Effector memory CD4-positive, alpha-beta T cell (primary cell): ENCODE measurements at places on chromosomes 7 and 10.

DNA sequence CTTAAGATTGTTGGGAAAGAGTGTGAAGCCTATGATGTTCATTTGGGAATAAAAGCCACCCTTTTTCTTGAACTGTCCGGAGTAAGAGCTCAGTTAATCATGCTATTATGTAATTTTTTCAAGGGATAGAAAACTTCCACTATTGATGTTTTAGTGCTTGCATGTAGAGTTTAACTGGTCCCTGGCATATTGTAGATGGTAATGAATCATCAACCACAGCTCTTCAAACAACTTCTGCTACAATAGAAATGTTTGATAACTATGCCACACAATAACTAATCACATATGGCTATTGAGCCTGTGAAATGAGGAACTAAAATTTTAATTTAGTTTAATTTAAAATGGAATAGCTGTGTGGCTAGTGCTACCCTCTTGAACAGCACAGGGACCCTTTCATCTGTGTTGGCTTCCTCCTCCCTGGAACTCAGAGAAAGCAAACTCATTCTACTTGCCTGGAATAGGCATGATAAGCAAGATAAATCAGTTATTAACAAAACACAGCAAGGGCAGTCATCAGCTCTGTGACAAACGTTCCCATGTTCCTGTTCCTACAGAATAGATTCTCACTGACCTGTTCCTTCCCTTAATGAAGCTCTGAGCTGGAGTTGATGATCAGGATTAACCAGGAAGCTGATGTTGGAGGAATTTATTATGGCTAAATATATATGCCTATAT lies 4.9 kb upstream of the SRI start:
- no peak for DNase-seq

DNA sequence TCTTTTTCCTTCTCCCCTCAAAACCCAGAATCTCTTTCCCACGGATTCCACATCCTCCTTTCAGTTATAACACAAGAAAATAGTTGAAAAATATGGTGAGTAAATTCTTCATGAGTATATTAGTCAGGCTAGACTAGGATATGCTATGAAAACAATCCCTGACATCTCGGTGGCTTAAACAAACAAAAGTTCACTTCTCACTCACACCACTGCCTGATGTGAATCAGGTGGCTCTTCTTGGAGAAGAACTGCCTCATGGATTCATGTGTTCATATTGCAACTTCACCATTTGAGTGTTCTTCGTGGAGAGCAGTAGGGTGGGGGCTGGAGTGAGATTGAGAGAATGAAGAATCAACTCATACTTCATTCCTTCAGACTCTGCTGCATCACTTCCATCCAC lies 204.1 kb downstream of the PHF14 start:
- no peak for DNase-seq

DNA sequence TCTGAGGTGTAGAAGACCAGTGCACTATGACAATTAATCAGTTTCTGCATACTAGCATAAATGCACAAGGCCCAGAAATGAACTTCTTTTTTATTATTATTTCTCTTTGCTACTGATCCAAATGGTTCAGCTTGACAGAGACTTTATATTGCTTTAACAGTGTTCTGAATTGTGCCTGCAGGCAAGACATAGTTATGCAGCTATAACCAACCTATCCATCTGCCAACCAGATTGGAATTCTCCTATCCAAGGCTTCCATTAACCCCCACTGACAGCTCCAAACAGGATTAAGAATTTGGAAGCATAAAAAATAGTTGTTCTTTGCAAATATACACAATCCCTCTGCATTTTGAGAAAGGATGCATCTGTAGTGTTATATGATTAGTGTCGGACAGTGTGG lies 98.2 kb downstream of the BTRC start:
- DNase-seq: no peak

DNA sequence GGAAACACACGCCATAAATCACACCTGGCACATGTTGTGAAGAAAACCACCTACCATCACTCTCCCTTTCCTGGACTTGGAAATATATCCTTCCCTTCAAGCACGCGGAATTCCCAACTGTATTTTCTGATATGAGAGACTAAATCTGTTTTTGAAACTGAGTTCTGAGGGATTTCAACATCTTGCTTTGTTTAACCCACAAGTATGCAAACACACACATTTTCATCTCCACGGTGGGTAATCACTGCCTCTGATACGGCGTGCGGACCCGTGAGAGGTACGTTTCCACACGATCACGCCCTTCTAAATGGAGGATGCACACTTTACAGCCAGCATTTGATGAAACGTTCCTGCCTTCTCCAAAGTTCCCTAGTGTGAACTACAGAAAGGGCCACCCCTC lies 83.4 kb downstream of the ZRANB1 start:
- DNase-seq: no peak

- DNase-seq: no peak
Measured at GRCh38 chr10:131842351-131843088, 58.3 kb upstream of the PPP2R2D start.

DNA sequence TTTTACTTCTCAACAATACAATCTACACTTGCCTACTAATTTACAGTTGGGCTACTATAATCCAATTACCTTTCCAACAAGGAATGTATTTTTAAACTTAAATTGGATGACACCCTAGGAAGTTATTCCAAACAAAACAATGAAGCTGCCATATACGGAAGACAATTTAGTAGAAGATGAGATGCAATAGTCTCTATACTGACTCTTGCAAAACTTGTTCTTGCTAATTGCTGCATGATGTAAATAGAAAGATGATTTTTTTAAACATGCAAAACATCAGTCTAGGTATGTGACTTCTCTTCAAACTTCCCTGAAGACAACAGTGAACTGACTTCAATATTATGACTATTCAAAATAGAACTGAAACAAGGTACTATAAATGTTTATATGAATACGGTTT lies 17.6 kb downstream of the NT5C3A start:
- DNase-seq: no peak

- DNase-seq: no peak
Measured at GRCh38 chr10:85789982-85790789, 576.4 kb downstream of the GRID1 start.

- no peak for DNase-seq
Measured at GRCh38 chr7:73443548-73444255, 10.1 kb downstream of the FZD9 start.

- DNase-seq: no peak
Measured at GRCh38 chr10:124238367-124238766, 145.0 kb upstream of the CHST15 start.

GRCh38 chr7:84251277-84251781 lies 56.7 kb upstream of the SEMA3A start:
- no peak for DNase-seq

- DNase-seq: no peak
Measured at GRCh38 chr10:123974406-123974805, 82.8 kb upstream of the CPXM2 start.

DNA sequence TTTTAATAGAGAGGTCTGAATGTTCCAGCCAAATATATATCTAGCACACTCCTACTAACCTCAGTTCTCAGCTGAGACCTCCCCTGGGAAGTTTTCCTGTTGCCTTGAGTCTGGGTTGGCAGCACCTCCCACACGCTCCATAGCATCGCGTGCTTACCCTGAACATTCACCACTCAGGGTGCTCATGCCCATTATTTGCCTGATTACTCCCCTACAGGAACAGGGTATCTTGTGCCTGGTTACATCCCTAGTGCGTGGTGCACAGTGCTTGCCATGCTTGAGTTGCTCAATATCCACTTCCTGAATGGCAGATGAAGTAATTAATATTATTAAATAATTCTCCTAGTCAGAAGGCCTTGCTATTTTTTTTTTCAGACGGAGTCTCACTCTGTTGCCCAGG lies 269.9 kb upstream of the IMMP2L start:
- no peak for DNase-seq

DNA sequence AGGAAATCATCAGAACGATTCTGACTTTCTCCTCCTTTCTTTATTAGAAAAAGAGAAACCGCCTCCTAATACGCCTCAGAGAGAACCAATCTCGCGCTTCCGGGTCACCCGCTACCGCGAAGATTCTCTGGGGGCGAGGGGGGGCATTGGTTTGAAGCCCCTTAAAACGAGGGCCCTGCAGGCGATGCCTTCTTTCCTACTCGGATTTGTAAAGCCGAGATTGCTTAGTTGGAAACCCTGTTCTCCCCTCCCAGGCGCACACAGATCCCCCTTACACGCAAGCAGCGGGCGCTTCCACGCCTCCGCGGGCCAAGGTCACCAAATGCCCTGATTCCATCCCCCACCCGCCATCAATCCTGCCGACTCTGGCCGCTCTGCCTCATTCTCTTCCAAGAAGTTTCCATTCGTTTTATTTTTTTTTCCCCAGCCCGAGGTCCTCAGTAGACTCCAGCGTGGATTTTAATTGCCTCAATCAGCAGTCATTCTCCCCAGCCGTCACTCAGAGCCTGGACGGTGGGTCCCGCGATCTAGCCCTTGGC lies 1.1 kb upstream of the GAD2 start:
- DNase-seq: no peak

DNA sequence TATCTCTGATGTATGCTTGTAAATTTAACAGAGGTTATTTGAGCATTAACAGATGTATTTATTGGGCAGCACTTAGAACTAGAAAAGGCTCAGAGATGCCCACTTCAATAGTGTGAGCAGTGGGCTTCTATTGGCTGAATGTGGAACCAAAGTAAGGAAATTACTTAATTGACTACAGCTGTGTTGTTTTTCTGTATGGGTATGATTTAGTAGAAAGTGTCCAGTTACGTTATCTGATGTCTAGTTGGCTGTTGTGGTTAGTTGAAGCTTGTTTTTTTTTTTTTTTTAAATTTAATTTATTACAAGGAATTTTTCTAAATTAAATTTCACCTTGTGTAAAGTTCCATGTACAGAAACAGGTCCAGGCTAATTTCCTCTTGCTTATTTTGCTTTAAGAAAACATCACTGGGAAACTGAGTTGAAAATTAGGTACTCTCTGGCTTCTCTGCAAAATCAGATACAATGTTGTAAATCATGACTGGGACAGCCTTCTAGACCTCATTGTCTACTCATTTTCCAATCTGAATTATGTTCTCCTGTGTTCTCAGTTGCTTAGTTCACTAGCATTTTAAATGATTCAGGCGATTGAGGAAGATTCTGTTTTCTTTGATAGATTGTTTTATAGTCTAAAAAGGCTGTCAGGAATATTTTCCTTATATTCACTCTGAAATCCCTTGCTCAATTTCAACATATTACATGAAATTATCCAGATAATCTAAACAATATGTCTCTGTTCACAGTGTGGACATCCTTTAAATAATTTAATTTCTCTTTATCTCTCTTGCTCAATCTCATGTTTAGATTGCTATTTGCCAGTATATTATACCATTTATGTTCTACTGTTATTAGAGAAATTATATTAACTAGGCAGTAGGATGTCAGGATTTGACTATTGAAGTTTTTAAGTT lies 53.0 kb downstream of the PHF14 start:
- no peak for DNase-seq

GRCh38 chr10:43844221-43844620 lies 195.5 kb upstream of the ZNF32 start:
- DNase-seq: no peak

DNA sequence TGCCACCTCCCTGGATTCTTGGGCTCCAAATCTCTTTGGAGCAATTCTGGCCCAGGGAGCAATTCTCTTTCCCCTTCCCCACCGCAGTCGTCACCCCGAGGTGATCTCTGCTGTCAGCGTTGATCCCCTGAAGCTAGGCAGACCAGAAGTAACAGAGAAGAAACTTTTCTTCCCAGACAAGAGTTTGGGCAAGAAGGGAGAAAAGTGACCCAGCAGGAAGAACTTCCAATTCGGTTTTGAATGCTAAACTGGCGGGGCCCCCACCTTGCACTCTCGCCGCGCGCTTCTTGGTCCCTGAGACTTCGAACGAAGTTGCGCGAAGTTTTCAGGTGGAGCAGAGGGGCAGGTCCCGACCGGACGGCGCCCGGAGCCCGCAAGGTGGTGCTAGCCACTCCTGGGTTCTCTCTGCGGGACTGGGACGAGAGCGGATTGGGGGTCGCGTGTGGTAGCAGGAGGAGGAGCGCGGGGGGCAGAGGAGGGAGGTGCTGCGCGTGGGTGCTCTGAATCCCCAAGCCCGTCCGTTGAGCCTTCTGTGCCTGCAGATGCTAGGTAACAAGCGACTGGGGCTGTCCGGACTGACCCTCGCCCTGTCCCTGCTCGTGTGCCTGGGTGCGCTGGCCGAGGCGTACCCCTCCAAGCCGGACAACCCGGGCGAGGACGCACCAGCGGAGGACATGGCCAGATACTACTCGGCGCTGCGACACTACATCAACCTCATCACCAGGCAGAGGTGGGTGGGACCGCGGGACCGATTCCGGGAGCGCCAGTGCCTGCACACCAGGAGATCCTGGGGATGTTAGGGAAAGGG lies 913 bp downstream of the NPY start:
- DNase-seq: no peak
